ENCODE measurements at places on chromosomes 2 and 18. TPM values are rescaled to one million over a fixed set of nuclear protein-coding genes. Genes with fewer than 3 reads are reported as not detected.

The SOS1 gene
- total RNA-seq = 28.5 TPM

The CPS1 gene
- 86.8 TPM for total RNA-seq

The UGT1A3 gene
- not detected for total RNA-seq

The NT5C1B gene
- not detected for total RNA-seq

The ABCG8 gene
- total RNA-seq = not detected

The ALK gene
- total RNA-seq = not detected

The NEU2 gene
- not detected for total RNA-seq

The HOXD4 gene
- total RNA-seq = not detected

The HNMT gene
- total RNA-seq = 0.84 TPM

The KCNJ3 gene
- total RNA-seq = 0.77 TPM

The TUBA3E gene
- total RNA-seq = not detected

The FEV gene
- total RNA-seq = not detected

The SERPINB11 gene
- not detected for total RNA-seq

The NRP2 gene
- 32.0 TPM for total RNA-seq

The VWA3B gene
- not detected for total RNA-seq

The CD302 gene
- total RNA-seq = 1.1 TPM

The SERPINB7 gene
- total RNA-seq = not detected

The ANKRD29 gene
- total RNA-seq = 0.81 TPM

The CCDC85A gene
- 0.34 TPM for total RNA-seq

The CYP1B1 gene
- total RNA-seq = 0.39 TPM

The GALNT3 gene
- 0.65 TPM for total RNA-seq

The ZNF24 gene
- 53.6 TPM for total RNA-seq

The TMEM17 gene
- 2.4 TPM for total RNA-seq

The LOXHD1 gene
- total RNA-seq = not detected

The PLEK gene
- not detected for total RNA-seq

The RPL31 gene
- total RNA-seq = 2,596 TPM

The DOK6 gene
- 0.43 TPM for total RNA-seq

The ALPP gene
- total RNA-seq = not detected

The VIT gene
- not detected for total RNA-seq
